ENCODE measurements at places on chromosomes 6 and 20. TPM values are rescaled to one million over a fixed set of nuclear protein-coding genes. Genes with fewer than 3 reads are reported as not detected.

The HSPA1L gene
- 1.2 TPM for total RNA-seq

The PNLDC1 gene
- not detected for total RNA-seq

The TRIM31 gene
- total RNA-seq: 1.7 TPM

The NT5DC1 gene
- 22.3 TPM for total RNA-seq

The COL21A1 gene
- total RNA-seq: 0.72 TPM

The NTSR1 gene
- total RNA-seq: 0.16 TPM

The KATNA1 gene
- total RNA-seq: 8.6 TPM

The RNASET2 gene
- 16.1 TPM for total RNA-seq

The PRICKLE4 gene
- total RNA-seq: 0.61 TPM

The NFS1 gene
- 27.9 TPM for total RNA-seq

The PSORS1C1 gene
- 4.4 TPM for total RNA-seq

The ADGRB3 gene
- not detected for total RNA-seq

The SPATA25 gene
- 0.23 TPM for total RNA-seq
